ENCODE measurements at places on chromosomes 4 and X.

DNA sequence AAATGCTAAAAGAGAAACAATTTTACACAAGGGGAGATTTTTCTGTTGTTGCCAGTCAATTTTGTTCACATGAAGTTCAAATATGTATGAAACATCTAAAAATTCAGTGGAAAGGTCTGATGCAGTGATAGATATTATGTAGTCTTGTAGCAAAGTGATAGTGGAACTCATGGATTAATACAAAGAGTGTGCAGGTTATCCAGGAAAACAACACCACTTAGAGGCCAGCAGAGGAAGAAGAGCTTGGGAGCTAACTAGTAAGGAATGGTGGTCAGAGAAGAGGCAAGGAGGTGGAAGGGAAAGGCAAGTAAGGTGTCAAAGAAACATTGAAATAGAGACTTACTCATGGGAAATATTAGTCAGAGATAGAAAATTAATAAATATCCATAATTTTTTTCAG, 395.6 kb downstream of the MAPK10 start:
- DNase-seq, result no peak

- DNase-seq, result no peak
These were observed 69.4 kb upstream of the PJA1 start for GRCh38 chrX:69234624-69235023.

- no peak for DNase-seq
These were observed 233.3 kb upstream of the EDNRA start for GRCh38 chr4:147247579-147247978.

DNA sequence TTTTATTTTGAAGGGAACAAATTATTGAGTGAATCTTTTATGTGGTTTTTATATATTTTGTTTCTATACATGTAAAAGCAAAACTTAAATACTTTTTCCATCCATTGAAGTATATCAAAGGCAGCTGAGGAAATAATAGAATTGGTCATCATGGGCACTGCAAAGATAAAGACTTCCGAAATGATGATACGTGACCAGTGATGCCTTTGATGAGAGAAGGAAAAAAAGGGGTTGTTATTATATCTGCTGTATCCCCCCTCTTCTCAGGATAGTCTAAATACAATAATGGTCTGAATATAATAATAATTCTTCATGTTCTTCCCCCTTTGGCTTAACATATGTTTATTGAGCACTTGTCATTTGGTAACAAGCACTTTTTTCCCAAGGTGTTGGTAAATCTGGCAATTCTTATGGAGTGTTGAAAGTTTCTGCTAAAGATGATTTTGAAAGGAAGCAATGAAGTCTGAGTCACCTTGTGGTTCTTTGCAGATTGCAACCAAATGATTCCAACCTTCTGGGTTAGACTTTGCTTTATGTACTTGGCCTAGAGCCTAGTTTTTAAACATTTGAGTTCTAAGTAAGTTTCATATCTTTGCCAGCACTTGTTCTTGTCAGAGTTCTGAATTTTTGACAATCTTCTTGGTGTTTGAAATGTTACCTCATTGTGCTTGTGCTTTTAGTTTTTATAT, 60.8 kb downstream of the USP9X start:
- no peak for DNase-seq

GRCh38 chr4:18292411-18292810, 270.9 kb upstream of the LCORL start:
- no peak for DNase-seq

- no peak for DNase-seq
These were observed 286.9 kb upstream of the FGF16 start for GRCh38 chrX:77160301-77160700.

GRCh38 chr4:148376151-148376550, 66.1 kb downstream of the NR3C2 start:
- DNase-seq, result no peak

DNA sequence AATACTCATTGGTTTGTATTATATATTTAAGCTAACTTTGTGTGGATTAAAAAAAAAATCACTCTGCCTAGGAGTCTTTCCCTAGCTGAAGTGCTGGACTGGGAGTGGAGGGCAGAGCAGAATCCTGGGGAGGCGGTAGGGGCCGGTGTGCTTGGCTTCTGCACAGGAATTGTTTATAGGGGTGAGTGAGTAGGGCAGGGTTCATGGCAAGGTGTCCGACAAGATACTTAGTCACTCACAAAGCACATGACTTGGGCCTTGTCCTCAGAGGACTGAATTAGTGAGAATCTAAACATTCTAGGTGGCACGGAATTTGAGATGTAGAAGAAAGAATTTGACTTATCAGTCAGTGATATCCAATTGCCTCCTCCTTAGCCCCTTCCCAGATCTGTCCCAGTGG, 32.2 kb downstream of the FNIP2 start:
- DNase-seq, result no peak

Measured in NCI-H1436 treated with DMSO at 0.1 percent for 48 hours (cell line).